Hair follicle dermal papilla cell (primary cell): ENCODE measurements at places on chromosomes 11 and 22. TPM values are rescaled to one million over a fixed set of nuclear protein-coding genes. Genes with fewer than 3 reads are reported as not detected.

Gene GAS2L1
- total RNA-seq = 25.8 and 33.5 TPM in 2 replicates

Gene PLAAT2
- total RNA-seq = not detected in 2 replicates

Gene RASSF10
- under 0.01 TPM in 1 of 2 replicates, not detected in the other for total RNA-seq

Gene SCGB1D2
- total RNA-seq = not detected in 2 replicates

Gene BIK
- total RNA-seq = not detected in 2 replicates

Gene RCOR2
- total RNA-seq = 1.6 and 2.1 TPM in 2 replicates

Gene ROM1
- total RNA-seq = 3.7 and 5.5 TPM in 2 replicates

Gene MIAT
- total RNA-seq = 1.1 and 1.8 TPM in 2 replicates

Gene BLID
- total RNA-seq = 5.1 and 5.2 TPM in 2 replicates

Gene NAALAD2
- 7.4 and 10.9 TPM in 2 replicates for total RNA-seq

Gene TEX12
- total RNA-seq = 0.32 TPM in 1 of 2 replicates, not detected in the other

Gene TEF
- total RNA-seq = 18.8 and 21.0 TPM in 2 replicates

Gene OR51B5
- 0.32 TPM in 1 of 2 replicates, not detected in the other for total RNA-seq

Gene CEP126
- 2.6 and 3.7 TPM in 2 replicates for total RNA-seq

Gene MGAT3
- 0.16 and 0.36 TPM in 2 replicates for total RNA-seq

Gene FOLR2
- not detected in 2 replicates for total RNA-seq

Gene MFRP
- total RNA-seq = under 0.01 and 0.12 TPM in 2 replicates

Gene UPK3A
- total RNA-seq = not detected in 2 replicates

Gene PLAAT5
- not detected in 2 replicates for total RNA-seq

Gene MS4A4A
- not detected in 2 replicates for total RNA-seq

Gene PHLDA2
- total RNA-seq = 3.4 and 4.5 TPM in 2 replicates

Gene KRTAP5-9
- total RNA-seq = 0.16 TPM in 1 of 2 replicates, not detected in the other

Gene OR5A1
- total RNA-seq = not detected in 2 replicates

Gene PGA5
- total RNA-seq = 0.16 and 0.61 TPM in 2 replicates

Gene UPB1
- 0.16 TPM in 1 of 2 replicates, not detected in the other for total RNA-seq

Gene INCENP
- total RNA-seq = 14.0 and 15.6 TPM in 2 replicates

Gene LARGE2
- total RNA-seq = 0.16 TPM in 1 of 2 replicates, not detected in the other

Gene OR5B21
- total RNA-seq = not detected in 2 replicates

Gene LMNTD2
- 0.61 and 0.97 TPM in 2 replicates for total RNA-seq

Gene INSC
- total RNA-seq = 0.36 and 0.81 TPM in 2 replicates

Gene GAB4
- not detected in 2 replicates for total RNA-seq

Gene ABTB2
- 9.0 and 9.1 TPM in 2 replicates for total RNA-seq

Gene CNIH2
- total RNA-seq = 0.16 TPM in 1 of 2 replicates, not detected in the other

Gene RASD2
- not detected in 2 replicates for total RNA-seq

Gene OR52H1
- 0.81 TPM in 1 of 2 replicates, not detected in the other for total RNA-seq

Gene NRIP3
- 14.7 and 15.3 TPM in 2 replicates for total RNA-seq

Gene SMTNL1
- not detected in 2 replicates for total RNA-seq

Gene CLCF1
- total RNA-seq = 12.7 and 13.8 TPM in 2 replicates

Gene USP35
- total RNA-seq = 16.0 and 16.9 TPM in 2 replicates

Gene KCNK4
- total RNA-seq = 0.12 TPM in 1 of 2 replicates, not detected in the other

Gene MED17
- 28.3 and 29.4 TPM in 2 replicates for total RNA-seq

Gene PRR33
- not detected in 2 replicates for total RNA-seq

Gene C22orf31
- not detected in 2 replicates for total RNA-seq

Gene MS4A12
- not detected in 2 replicates for total RNA-seq

Gene ANO9
- not detected in 2 replicates for total RNA-seq

Gene PRR5
- total RNA-seq = 28.4 and 35.0 TPM in 2 replicates

Gene MMP12
- 0.97 and 9.8 TPM in 2 replicates for total RNA-seq
